ENCODE measurements at places on chromosomes 4 and X.
A peak's percentile ranks its signal among the peaks of the same experiment; 100 is the strongest.

DNA sequence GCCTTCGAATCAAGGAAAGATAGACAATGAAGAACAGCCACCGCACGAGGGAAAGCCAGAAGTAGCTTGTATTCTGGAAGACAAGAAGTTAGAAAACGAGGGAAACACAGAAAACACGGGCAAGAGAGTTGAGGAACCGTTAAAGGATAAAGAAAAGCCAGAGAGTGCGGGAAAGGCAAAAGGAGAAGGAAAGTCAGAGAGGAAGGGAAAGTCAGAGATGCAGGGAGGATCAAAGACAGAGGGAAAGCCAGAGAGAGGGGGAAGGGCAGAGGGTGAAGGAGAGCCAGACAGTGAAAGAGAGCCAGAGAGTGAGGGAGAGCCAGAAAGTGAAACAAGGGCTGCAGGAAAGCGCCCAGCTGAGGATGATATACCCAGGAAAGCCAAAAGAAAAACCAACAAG lies 1.4 kb downstream of the TCEAL2 start:
- DNase-seq = no peak

DNA sequence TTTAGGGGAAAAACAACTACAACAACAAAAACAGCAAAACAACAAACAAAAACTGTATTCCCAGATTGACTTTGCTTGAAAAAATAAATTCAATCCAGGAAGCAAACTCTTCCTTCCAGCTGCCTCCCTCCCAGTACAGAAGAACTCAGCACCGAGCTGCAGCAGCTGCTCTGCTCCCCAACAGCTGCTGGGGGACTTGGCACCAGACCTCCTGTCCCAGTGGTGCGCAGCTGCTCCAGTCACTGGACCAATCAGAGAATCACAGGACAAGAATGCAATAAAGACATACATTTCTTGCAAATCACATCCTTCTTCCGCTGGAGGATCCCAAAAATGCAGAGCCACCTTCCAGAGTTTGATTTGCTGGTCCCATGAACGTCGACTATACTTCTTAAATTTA lies 11.8 kb upstream of the FAM53A start:
- DNase-seq = no peak

DNA sequence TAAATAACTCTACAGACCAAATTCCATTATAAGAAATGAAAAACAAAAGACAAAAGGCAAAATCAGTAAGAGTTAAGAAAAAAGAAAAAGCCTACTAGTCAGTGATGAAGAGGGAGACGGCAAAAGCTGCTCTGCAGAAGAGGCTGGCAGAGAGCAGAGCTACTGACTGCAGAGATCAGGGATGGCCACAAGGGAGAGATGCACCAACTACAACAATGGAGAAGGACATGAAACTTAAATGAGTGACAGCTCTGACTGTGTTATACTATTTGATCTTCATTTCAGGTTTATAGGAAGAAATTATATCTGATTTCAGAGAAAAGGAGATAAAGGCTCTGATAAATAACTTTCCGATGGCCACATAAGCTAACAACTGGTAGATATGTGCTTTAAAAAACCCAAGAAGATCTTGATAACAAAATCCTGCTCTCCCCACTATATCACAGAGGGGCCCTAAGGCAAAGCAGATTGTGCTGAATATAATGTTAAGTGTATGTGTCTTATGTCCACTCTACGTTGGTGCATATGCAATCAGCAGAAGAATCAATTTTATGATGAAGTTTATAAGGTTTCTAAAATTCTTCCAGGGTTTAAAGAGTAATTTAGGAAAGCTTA lies 58.4 kb upstream of the COX18 start:
- DNase-seq = peak; percentile 13

DNA sequence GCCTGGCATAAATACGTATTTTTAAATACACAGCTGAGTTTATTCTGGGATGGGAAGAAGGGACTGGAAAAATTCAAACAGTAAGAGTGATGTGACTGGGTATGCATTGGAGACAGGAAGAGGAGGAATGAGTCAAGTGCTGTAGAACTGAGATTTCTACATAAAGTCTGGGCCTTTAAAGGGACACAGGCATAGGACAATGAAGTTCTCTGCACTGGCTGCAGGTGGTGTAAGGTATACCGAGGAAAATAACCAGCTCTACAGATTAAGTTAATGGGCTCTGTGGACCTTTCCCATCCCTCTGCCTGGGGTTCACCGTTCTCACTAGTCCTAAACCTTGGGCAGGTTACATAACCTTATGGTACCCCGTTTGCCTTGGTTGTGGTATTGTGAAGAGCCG lies 68.7 kb downstream of the DHX15 start:
- no peak for DNase-seq

DNA sequence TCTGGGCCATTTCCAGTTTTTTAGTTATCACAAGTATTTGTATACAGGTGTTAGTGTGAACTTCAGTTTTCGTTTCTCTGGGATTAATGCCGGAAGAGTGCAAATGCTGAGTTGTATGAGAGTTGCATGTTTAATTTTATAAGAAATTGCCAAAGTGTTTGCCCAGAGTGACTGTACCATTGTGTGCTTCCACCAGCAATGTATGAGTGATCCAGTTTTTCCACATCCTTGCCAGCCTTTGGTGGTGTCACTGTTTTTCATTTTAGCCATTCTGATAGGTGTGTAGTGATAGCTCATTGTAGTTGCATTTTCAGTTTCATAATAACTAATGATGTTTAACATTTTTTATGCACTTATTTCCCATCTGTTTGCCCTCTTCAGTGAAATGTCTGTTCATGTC lies 18.4 kb downstream of the PLS3 start:
- DNase-seq = no peak

- DNase-seq = no peak
These were observed 1002.5 kb upstream of the LCORL start for GRCh38 chr4:19024047-19024446.

DNA sequence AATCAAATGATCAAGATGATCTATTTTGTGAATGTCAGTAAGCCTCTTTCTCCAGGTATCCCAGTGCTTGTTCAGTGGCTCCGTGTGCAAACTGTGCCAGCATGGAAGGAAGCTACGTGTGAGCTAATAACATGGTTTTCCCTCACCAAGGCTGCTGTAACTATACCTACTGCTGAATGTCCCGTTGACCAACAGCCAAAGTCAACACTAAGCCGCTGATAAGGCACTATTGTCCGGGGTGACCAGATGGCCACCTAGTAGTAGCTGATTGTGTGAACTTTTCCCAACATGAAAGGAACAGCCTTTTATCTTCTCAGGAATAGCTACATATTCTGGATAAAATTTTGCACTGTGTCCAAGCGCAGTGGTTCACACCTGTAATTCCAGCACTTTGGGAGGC lies 58.0 kb upstream of the ABCG2 start:
- no peak for DNase-seq

DNA sequence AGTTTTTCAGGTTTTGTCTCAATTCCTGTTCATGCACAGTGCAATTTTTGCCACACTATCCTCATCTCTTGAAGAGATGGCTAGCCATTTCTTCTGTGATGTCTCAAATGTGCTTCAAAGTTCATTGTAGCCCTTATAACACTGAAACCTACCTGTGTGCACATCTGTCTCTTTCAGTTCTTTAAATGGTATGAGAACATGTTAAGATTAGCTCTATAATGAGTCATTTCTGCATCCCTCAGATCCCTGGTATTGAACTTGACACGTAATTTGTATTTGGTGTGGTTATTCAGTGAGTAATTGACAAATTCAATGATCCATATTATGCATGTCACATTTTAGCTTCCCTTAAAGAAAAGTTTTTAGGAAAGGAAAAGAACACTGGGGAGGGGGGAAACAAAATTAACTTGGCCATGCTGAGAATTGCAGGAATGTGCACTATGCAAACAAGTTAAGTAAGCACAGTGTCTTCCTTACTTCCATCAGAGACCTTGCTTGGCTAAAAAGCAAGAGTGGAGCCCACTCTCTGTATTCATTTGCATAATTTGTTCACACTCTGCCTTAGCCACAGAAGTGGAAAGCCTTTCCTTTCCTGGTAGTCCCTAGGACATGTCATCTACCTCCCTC lies 659.8 kb upstream of the MAGEB2 start:
- DNase-seq = no peak

DNA sequence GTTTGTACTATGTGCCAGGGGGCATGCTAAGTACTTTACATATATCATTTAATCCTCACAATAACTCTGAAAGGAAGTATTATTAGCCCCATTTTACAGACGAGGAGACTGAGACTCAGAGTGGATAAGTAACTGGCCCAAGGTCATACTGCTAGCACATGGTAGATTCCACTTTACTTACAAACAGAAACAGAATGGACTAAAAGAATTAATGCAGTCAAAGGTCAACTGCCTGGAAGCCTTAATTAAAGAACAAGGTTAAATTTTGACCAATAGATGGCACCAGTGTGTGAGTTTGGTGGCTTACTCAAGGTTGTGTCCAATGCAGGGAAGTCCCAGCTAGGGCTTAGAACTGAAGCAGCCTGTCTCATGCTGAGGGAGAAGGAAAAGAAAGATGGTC lies 4.7 kb downstream of the RIPPLY1 start:
- DNase-seq = peak; percentile 6

DNA sequence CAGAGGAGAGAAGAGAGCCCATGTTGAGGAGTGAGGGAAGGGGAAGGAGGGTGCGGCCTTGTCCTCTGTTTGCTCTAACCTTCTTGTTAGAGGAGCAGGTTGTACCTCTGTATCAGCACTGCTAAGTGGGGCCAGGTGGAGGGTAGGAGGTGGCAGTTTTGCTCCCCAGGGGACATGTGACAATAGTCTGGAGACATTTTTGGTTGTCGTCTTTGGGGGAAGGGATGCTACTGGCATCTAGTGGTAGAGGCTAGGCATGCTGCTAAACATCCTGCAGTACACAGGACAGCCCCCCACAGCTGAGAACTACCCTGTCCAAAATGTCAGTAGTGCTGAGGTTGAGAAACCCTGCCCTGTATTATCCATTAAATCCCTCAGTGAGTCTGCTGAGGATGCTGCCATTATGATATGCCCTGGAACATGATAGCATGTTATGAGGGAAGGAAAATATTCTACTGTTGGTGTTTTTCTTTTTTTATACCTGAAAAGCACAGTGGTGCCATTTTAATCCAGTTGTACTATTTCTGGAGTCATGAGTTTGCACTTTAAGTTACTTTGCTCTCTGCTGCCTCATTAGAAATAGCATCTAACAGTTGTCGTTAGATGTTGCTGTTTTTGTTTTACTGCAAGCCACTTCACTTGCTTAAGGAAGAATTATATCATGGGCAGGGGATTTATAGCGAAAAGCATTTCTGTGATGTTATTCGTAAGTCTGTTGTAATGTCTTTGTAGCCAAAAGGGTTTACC lies 90.6 kb downstream of the LRP2BP start:
- no peak for DNase-seq

Data from urothelium cell line (cell line).